ENCODE measurements at places on chromosomes 5 and 9.

- no peak for DNase-seq
Measured at GRCh38 chr9:105662184-105663104, at the start of gene TAL2. Gene TAL2, plus strand, starts transcription at chr9:105662457. Its CDS starts 40 bp downstream, at chr9:105662497.

- DNase-seq = no peak
Measured at GRCh38 chr5:55188656-55189540, 15.9 kb upstream of the CDC20B start.

DNA sequence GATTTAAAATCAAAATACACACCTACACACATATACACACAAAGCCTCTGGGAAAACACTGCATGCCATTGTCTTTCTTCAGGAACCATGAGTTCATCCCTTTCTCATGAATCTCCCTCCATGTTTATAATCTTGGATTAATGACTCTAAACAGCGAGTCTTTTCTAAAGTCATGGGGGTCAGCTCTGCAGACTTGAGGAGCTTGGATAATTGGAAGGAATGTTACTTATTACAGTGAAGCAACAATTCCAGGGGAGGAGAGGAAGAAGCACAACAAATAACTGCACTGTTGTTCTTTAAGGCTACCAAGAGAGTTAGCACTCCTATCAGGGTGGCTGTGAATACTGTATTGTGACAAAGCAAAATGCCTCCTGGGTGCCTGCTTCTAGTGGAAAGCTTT lies 444.7 kb downstream of the ANXA1 start:
- no peak for DNase-seq

DNA sequence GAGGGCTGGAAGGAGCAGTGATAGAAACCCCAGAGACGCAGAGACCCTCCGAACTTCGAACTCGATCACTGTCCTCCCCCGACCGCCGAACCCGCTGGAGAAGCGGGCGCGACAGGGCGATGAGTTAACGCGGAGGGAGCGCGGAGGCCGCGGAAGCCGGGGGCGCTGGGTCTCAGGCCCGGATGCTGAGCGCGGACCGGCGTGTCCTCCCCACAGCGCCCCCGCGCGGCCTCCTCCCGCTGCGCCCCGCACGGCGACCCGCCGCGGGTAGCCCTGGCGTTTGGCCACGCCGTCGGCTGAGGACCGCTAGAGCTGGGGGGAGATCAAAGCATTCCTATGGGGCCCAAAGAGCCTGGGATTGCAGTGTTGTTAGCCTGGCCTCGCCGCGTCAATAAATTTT lies 7.7 kb upstream of the DMRT2 start:
- DNase-seq = no peak

DNA sequence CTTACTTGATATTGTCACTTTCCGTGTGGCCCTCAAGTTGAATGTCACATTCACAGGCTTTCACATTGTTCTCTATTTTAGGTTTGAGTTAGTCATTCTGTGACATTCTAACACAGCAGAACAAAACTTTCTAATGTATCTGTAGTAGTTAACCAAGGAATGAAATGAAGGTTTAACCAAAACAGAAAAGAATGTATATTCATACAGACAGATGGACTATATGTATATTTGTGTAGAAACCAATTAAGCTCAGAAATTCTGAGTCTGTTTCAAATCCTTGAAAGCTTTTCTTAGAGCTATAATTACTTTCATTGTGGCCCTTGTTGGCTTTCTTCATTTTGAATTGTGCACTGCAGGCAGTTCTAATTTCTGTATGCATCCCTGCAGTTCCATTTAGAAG lies 654.7 kb downstream of the LRRC70 start:
- no peak for DNase-seq
